ENCODE measurements at places on chromosomes 1 and 21.

DNA sequence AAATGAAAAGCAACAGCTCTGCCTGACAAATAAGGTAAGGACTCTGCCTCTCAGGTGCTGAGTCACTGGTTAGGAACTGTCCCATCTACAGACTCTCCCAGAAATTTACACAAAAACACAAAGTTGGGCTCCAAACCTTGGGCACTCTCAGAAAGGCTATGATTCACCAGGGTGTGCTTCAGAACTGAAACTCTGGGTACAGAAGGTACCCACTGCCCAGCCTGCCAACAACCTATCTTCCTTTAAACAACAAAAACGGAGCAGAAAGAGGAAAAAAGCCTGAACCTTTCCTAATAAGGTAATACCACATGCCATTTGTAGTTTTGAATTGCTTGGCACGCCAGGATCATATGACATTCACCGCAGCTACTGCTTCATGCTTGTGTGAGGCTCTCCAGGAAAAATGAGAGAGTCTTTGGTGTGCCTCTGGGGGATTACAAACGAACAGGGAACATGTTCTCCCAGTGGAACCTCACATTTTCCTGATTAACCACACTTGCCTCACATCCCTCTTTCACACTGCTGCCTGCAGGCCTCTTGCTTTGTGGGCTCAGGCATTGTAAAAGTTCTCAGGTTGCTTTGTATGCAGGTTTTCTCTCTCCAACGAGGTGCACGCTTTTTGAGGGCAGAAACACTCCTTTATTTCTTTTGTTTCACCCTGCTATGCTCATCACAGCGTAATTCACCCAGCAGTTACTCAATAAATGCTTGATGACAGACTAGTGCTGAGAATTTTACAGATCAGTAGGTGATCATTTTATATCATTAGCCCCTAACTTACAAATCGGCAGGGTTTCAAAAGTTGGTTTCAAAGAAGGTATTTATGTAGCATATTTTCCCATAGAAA lies 65.1 kb downstream of the GADD45A start:
- DNase-seq = no peak

- no peak for DNase-seq
These were observed 77.7 kb downstream of the CC2D1B start for GRCh38 chr1:52288286-52288685.

- no peak for DNase-seq
These were observed 7.2 kb downstream of the INTS3 start for GRCh38 chr1:153735090-153735420.

GRCh38 chr1:54404263-54404662 lies 1.9 kb downstream of the SSBP3 start:
- DNase-seq = no peak

- peak; percentile 65 for DNase-seq
These were observed at the start of gene ASCL5 for GRCh38 chr1:201126832-201127754. Gene ASCL5, minus strand, starts transcription at chr1:201127184. Its CDS starts 11,812 bp downstream, at chr1:201115372.

DNA sequence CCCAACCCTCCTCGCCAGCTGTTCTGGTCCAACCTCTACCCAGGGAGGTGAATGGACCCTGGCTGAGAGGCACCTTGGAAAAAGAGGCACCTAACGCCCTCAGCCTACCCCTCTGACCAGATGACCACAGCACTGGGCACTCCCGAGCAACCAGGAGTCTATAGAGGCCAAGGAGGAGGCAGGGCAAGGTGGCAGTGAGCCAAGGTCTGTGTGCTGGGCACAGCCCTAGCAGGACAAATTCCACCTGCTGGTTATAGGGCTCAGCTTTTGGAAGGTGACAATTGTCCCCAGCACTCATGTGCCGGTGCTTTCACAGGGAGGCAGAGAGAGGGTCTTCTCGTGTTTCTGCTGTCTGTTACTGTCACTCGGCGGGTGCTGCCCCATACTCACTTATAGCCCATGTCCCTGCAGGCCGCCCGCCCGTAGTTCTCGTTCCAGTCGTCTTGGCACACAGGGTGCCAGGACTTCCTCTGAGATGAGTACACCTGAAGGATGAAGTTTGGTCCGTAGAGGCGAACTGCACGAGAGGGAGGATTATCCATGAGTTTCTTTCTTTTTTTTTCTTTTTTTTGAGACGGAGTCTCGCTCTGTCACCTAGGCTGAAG lies 27.8 kb downstream of the TMPRSS2 start:
- no peak for DNase-seq

- DNase-seq = peak; percentile 44
These were observed 108.8 kb downstream of the SMYD3 start for GRCh38 chr1:246398126-246398813.

GRCh38 chr1:157000686-157001085 lies 44.9 kb downstream of the ARHGEF11 start:
- no peak for DNase-seq

DNA sequence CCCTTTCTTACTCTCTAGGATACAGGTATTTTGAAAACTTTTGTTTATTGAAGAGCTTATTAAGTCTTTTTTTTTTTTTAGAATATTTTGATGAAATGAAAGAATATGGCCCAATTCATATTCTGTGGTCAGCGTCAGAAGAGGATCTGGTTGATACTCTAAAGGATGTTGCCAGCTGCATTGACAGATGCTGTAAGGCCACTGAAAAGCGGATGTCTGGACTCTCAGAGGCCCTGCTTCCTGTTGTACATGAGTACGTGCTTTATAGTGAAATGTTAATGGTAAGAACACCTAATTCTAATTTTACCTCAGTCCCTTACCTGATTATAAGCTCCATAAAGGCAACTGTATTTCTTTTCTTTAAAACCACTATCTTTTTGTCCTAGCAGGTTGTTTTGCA lies 37.1 kb downstream of the SNX7 start:
- DNase-seq = no peak

DNA sequence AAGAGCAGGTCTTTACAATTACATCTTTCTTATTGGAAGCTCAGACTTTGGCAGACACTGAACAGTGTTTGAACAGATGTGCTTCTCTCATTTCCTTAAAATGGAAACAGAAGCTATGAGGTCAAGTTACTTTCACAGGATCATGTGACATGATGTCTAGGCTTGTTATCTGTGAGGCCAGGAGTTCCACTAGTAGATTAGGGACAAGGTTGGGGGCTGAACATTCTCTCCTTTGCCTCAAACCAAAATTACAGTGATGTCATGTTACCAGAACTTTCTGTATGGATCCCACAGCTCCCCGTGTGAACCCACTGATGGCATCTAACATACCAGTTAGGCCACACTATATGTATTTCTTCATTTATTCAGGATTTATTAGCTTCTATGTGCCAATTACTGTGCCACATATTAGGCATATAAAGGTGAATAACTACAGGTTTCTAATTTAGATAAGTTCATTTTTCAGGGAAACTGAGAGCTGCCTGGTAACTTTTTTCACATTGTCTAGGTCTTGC lies 6.0 kb downstream of the DYNLT5 start:
- no peak for DNase-seq
